ENCODE measurements at places on chromosomes 1 and 21. TPM values are rescaled to one million over a fixed set of nuclear protein-coding genes. Genes with fewer than 3 reads are reported as not detected.

GRCh38 chr1:205239078-205239477, 11.3 kb downstream of the TMCC2 start:
- no peak for DNase-seq
- no peaks in the 10 kb centered on the region for H3K36me3 ChIP-seq
- H3K4me3 ChIP-seq, result no peak overlapping the region
- no peak overlapping the region for H3K27ac ChIP-seq
- H3K4me1 ChIP-seq, result no peaks in the 10 kb centered on the region
- H3K27me3 ChIP-seq, result no peaks in the 10 kb centered on the region

The LRRC42 gene
- total RNA-seq, result 9.8 TPM

GRCh38 chr1:153546371-153546770, 765 bp upstream of the S100A4 start:
- H3K4me3 ChIP-seq, result no peak overlapping the region
- H3K4me1 ChIP-seq, result peaks cover 4% of the 10 kb centered on the region
- no peaks in the 10 kb centered on the region for H3K36me3 ChIP-seq
- no peaks in the 10 kb centered on the region for H3K27me3 ChIP-seq

DNA sequence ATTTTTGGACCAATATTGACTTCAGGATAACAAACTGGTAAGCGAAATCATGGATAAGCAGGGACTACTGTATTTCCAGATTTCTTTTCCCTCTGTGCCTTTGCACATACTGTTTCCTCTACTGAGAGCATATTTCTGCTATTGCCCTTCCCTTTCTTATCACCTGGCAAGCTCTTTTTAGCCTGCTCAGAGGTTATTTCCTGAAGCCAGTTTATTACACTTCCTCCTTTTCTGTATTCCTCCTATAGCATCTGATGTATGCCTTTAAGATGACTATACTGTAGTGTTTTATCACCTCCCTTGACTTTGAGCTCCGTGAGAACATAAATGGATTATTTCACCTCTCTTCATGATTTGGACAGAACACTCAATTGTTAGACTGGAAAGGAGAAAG, 49.0 kb downstream of the MAGI3 start:
- H3K4me3 ChIP-seq, result no peak overlapping the region
- H3K4me1 ChIP-seq, result no peaks in the 10 kb centered on the region
- H3K27ac ChIP-seq, result no peak overlapping the region

The SH2D1B gene
- total RNA-seq, result 0.76 TPM
